ENCODE measurements at places on chromosomes 6 and 20.

DNA sequence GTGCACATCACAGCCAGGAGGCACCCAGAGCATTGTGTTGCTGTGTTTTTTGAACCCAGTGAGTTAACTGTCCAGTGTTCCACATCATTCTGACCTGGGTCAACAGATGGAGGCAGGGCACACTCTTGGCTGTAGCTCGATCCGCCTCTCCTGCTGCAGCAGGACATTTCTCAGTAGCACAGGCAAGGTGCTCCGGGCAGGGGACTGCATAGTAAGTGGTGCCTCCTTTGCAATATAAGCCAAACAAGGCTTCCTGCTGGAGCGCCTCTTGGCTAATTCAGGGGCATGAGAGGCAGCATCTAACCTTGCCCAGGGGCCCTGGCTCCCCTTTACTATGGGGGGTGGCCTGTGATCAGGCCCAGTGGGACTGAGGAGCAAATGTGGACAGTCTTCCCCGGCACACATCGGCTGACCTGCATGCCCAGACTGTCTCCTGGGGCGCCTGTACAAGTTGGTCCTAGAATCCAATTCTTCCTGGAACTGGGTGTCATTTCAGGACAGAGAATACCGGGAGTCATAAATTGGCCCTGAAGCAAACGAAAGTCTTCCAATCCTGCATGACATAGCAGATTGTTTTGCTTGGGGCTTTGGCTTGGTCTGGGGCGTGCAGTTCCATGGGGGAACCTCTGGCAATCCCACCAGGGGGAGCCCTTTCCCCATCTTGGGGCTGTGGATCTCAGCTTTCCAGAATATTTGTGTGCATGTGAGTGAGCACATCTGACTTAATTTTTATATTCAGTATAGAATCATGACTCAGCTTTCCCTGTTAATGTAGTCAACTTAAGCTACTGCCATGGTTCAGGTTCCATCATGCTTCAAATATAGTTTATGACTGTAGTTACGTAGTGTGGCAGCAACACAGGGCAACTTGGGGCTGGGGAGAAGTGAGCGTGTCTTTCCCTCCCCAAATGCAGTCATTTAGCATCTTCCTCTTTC lies 56.0 kb upstream of the DDR1 start:
- peak; percentile 86 for DNase-seq

GRCh38 chr6:156832231-156832647 lies 55.1 kb downstream of the ARID1B start:
- peak; percentile 75 for DNase-seq

- no peak for DNase-seq
These were observed 67.8 kb upstream of the LTV1 start for GRCh38 chr6:143775336-143775735.

- DNase-seq: no peak
These were observed 38.3 kb downstream of the MRS2 start for GRCh38 chr6:24440897-24441598.

GRCh38 chr6:4398791-4399190 lies 263.4 kb upstream of the ECI2 start:
- DNase-seq: no peak

DNA sequence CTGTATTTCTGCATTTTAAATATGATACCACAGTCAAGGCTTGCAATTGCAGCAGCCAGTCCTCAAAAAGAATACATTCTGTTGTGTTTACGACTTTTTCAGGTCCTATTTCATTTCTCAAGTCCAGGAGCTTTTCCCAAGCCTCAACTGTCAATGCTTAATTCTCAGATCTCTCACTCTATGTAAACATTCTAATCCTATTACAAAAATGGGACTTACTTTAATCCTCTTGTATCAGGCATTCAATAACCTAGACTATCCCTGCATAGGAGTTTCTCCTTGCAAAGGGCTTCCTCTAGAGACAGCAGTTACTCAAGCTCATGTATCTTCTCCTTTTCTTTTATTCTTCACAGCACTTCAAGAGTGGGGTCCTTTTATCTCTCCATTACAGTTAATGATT lies 1293.0 kb downstream of the GRIK2 start:
- DNase-seq: no peak

DNA sequence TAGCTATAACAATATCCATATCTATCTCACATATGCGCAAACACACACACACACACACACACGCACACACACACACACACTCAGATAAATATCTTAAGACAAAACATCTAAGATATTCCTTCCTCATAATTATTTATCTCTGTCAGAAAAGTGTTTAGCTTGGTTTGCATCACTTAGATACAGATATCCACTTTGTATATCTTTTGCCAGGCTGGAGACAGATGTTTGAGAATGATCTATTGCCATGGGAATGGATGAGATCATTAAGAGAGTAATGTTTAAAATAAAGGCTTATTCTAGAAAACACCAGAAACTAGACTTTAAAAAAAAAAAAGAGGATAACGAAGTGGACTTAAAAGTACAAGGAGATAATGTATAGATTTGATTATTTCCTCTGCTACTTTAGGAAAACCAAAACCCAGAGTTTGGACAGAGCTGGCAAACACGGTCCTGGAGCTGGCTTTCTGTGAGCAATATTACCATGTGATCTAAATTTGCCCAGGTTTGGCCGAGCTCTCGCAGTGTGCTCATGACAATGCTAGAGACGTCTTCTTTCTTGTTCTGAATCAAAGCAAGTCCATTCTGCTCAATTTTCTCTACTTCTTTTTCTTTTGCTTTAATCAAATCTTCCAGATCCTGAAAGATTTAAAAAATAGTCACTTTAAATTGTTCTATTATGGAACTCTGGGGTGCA lies 411.8 kb downstream of the SYNE1 start:
- peak; percentile 20 for DNase-seq

DNA sequence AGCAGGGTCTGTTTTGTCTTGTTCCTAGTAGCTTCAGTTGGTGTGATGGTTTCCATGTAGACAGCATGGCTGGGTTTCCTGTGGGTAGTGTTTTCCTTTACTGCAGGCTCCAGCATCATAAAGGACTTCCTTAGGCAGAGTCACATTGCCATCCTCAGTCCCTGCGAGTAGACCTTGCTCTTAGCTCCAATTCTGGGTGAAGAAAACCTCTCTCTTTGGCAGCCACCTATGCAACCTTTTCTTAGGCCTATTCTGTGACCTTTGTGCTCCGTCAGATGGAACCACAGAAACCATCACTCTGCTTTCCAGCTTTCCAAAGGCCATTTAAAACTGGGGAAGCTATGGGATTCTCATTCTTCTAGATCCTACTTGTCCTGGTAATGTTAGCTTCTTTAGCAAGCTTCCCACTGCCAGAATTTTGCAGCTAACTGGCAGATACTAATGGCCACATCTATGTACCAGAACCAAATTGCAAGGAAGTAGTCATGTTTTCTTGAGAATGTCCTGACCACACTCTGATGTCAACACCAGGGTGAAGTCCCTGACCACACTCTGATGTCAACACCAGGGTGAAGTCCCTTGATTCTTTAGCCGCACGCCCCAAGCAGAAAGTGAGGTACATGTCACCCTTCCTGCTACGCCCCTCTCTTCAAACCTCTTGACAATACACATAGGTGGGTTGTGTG lies 646.6 kb upstream of the HS3ST5 start:
- no peak for DNase-seq

GRCh38 chr6:35955970-35956369 lies 35.1 kb upstream of the SRPK1 start:
- DNase-seq: no peak

- DNase-seq: no peak
These were observed 9.8 kb upstream of the AMD1 start for GRCh38 chr6:110864824-110865223.

DNA sequence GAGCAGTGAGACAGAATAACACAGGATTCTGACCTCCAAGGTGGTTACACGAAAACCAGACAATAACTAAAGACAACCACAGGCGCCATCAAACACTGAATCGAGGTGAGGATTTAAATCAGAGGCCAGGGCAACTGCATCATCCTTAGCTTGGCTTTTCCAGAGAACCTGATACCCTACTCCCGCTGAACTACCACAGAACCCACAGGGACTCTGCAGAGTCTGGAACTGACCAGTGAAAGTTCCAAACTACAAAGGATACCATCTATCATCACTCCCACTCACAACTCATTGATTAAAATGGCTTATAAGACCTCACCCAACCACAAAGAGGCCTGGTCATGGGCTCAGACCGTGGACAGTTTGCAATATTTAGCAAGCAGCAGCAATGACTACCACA lies 85.0 kb downstream of the BFSP1 start:
- no peak for DNase-seq
